Neural progenitor cell (in vitro differentiated cells): ENCODE measurements at places on chromosomes 5 and 9. TPM values are rescaled to one million over a fixed set of nuclear protein-coding genes. Genes with fewer than 3 reads are reported as not detected.
A peak's percentile ranks its signal among the peaks of the same experiment; 100 is the strongest.

- peak overlapping the region; percentile 23 for H3K4me3 ChIP-seq
- H3K27ac ChIP-seq = peak overlapping the region; percentile 90
- peaks cover 63% of the 10 kb centered on the region for H3K4me1 ChIP-seq
- H3K27me3 ChIP-seq = no peaks in the 10 kb centered on the region
- H3K36me3 ChIP-seq = peaks cover 5% of the 10 kb centered on the region
Measured at GRCh38 chr5:93299681-93300308, 281.2 kb downstream of the NR2F1-AS1 start.

DNA sequence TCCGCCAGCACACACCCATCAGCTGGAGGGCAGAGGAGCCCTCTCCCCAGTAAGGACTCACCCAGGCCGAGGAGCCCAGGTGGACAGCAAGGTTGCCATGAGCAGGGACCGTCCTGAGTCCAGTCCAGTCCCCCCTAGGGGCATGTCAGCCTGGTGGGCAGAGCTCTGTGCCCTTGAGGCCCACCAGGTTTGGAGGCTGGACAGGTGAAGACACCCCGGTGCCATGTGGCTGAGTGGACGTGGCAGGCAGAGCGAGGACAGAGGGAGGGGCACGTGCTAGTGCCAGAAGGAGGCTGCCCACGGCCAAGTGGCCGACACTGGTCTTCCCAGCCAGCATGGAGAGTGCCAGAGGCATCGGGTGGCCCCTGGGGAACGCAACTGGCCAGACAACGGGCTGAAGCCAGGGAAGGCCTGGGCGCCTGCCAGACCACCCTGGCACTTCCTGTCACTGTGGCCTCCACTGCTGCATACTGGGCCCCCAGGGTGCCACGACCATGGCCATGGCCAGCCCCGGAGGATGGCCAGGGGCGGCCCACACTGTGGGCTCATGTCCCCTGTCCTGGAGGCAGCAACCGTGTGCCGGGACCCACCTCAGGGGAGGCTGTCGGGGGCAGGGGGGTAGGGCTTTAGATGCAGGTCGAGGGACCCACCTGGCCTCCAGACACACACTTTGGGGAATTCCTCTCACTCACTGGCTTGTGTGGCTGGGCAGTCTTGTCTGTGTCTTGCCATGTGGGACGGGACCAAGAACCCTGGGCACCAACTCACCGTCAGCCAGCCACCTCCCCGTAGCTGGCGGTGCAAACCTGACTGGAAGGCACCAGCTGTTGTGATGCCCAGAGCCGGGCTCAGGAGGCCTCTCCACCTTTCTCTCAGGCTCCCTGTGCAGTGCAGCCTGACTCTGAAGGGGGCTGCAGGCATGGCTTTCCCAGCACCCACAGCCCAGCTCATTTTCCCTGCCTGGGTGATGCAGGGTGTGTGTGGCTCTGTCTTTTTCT is 42.3 kb upstream of the LPCAT1 start:
- no peak for DNase-seq
- no peak overlapping the region for H3K4me3 ChIP-seq
- peaks cover 8% of the 10 kb centered on the region for H3K4me1 ChIP-seq
- no peak overlapping the region for H3K27ac ChIP-seq

CCDC192 gene
- 2.7 TPM in 1 of 2 replicates, not detected in the other for total RNA-seq

DNA sequence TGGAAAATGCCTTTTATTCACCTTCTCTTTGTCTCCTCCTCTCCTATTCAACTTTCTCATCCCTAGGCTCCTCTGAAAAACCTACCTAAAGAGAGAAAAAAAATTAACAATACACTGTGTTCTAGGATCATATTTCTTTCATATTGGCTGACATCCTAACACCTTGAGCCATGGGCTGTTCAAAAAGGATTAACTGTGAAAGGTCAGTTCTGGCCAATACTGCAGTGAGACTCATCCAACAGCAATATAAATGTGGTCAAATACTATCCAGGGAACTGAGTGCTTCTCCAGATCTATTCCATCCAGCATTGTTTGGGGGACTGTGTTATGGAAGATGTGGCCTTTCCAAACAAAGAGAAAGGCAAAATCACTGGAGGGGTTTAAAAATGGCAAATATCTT is 131.1 kb upstream of the MOCS2 start:
- H3K4me1 ChIP-seq = no peaks in the 10 kb centered on the region
- no peaks in the 10 kb centered on the region for H3K36me3 ChIP-seq
- H3K4me3 ChIP-seq = no peak overlapping the region
- no peak for DNase-seq
- H3K27me3 ChIP-seq = no peaks in the 10 kb centered on the region

CCDC152 gene
- 11.8 and 23.9 TPM in 2 replicates for total RNA-seq

DNA sequence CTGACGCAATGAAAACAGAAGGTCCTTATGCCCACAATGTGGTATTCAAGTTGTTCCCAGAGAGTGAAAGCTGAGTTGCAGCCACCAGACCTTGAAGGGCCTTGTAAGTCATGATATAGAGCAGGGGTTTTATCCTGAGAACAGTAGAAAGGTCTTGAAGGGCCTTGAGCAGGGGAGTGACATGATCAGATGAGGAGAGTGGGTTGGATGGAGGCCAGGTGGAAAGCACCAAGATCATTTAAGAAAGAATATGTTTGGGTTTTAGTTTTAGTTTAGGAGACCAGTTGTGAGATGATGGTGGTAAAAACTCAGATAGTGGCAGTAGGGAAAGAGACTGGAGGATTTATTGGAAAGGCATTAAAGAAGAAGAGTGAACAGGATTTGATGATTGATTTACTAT is 5.9 kb downstream of the ITGA2 start:
- H3K27me3 ChIP-seq = peaks cover 12% of the 10 kb centered on the region
- H3K4me1 ChIP-seq = peaks cover 12% of the 10 kb centered on the region
- H3K27ac ChIP-seq = no peak overlapping the region
- H3K4me3 ChIP-seq = no peak overlapping the region

EPB41L4B gene
- total RNA-seq = 5.0 and 6.2 TPM in 2 replicates

DNA sequence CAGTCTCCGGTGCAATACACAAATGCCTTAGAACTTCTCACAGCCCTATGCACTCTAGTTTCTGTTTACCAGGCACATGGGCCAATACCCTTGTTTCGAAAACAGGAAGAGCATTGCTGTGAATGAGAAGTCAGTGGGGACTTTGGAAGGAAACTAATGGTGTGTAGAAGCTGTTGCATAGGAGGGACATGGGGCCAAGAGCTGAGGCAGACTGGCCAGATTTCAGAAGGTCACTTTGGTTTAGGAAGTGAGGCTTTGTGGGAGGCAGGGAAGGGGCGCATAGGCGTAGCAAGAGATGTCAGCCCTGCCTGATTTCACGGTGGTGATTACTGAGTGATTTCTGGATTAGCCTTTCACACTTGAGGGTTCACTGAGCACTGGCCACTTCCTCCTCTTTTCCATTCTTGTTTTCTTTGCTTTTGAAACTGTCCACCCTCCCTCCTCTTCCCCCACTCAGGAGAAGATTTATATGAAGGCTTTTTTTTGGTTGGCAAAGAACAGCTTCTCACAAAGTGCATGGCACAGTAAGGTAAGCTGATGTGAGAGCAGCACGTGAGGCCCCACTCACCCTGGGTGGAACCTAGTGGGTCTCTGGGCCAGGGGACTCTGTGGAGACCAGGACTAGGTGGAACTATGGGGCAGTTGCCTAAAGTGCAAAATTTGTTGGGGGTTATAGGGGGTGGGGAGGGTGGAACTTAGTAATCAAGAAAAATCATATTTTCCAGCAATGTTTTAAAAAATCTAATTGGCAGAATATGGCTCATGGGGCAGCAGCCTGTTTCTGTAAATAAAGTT is 6.1 kb upstream of the TMEM252 start:
- no peaks in the 10 kb centered on the region for H3K4me1 ChIP-seq
- H3K36me3 ChIP-seq = no peaks in the 10 kb centered on the region

DNA sequence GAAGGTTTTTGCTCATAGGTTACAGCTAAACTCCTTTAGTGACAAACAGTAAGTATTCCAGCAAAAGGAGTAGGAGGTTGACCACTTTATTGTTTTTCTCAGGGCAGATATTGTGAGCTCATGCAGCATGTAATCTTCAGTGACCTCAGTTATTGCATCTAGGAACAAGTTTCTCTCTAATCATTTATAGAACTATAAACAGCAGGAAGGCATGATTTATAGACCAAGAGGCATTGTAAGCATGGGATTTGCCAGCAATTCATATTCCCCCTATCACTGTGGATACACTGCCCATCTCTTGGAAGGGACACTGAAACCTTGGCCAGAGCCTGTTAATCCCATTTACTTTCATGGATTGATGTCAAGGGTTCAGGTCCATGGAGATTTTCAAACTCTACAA is 15.4 kb upstream of the FAM170A start:
- no peak overlapping the region for H3K4me3 ChIP-seq
- H3K4me1 ChIP-seq = peaks cover 14% of the 10 kb centered on the region
- no peak for DNase-seq
- no peaks in the 10 kb centered on the region for H3K27me3 ChIP-seq
- no peak overlapping the region for H3K27ac ChIP-seq

COL23A1 gene
- total RNA-seq = 1.3 TPM in 1 of 2 replicates, not detected in the other

- H3K4me1 ChIP-seq = no peaks in the 10 kb centered on the region
- no peak overlapping the region for H3K27ac ChIP-seq
- H3K27me3 ChIP-seq = no peaks in the 10 kb centered on the region
- DNase-seq = no peak
Measured at GRCh38 chr9:69689991-69690538, 17.9 kb upstream of the APBA1 start.

CMBL gene
- 11.3 and 11.6 TPM in 2 replicates for total RNA-seq

- no peak for DNase-seq
- no peak overlapping the region for H3K27ac ChIP-seq
- H3K36me3 ChIP-seq = no peaks in the 10 kb centered on the region
Measured at GRCh38 chr9:36924071-36924470, 110.0 kb downstream of the PAX5 start.

GRCh38 chr5:170464280-170465127 is 39.3 kb upstream of the KCNIP1 start:
- H3K4me1 ChIP-seq = no peaks in the 10 kb centered on the region
- no peaks in the 10 kb centered on the region for H3K36me3 ChIP-seq
- H3K4me3 ChIP-seq = no peak overlapping the region
- no peak for DNase-seq
- no peak overlapping the region for H3K27ac ChIP-seq

GRCh38 chr9:20838218-20838617 is 154.2 kb downstream of the FOCAD start:
- H3K4me1 ChIP-seq = peaks cover 27% of the 10 kb centered on the region
- DNase-seq = no peak
- H3K27ac ChIP-seq = no peak overlapping the region
- H3K36me3 ChIP-seq = peaks cover 6% of the 10 kb centered on the region

GRCh38 chr5:1737790-1738405 is 61.7 kb downstream of the MRPL36 start:
- H3K36me3 ChIP-seq = no peaks in the 10 kb centered on the region
- H3K4me1 ChIP-seq = no peaks in the 10 kb centered on the region
- no peak overlapping the region for H3K4me3 ChIP-seq
- H3K27ac ChIP-seq = no peak overlapping the region
- DNase-seq = peak; percentile 54
- H3K27me3 ChIP-seq = no peaks in the 10 kb centered on the region

CCDC69 gene
- 0.03 and 0.07 TPM in 2 replicates for total RNA-seq

TAF11L13 gene
- not detected in 2 replicates for total RNA-seq

- no peak for DNase-seq
- no peaks in the 10 kb centered on the region for H3K36me3 ChIP-seq
- H3K4me1 ChIP-seq = no peaks in the 10 kb centered on the region
- H3K27ac ChIP-seq = no peak overlapping the region
- H3K27me3 ChIP-seq = no peaks in the 10 kb centered on the region
- no peak overlapping the region for H3K4me3 ChIP-seq
Measured at GRCh38 chr5:39164016-39164415, 55.3 kb downstream of the FYB1 start.

DNA sequence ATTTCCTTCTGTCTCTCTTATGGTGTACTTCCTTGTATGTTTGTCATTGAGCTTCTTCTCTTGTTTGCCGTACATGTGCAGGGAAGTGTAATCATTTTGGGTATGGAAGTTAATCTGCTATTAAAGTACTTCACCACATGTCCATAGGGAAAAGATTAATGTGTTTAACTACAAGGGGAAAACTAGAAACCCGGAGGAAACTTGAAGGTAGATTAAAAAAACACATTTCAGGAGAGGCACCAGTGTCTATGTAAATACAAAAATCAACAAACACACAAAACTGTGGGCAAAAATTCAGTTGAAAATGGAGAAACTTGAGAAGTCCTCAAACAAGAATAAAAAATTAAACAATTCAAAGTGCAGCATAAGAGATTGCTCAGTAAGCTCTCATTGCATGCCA is 166.4 kb downstream of the PBX3 start:
- no peak overlapping the region for H3K4me3 ChIP-seq
- peaks cover 10% of the 10 kb centered on the region for H3K4me1 ChIP-seq
- no peak for DNase-seq
- H3K27ac ChIP-seq = no peak overlapping the region
- H3K27me3 ChIP-seq = no peaks in the 10 kb centered on the region

SLC6A3 gene
- total RNA-seq = 0.19 and 0.32 TPM in 2 replicates

- peaks cover 22% of the 10 kb centered on the region for H3K4me1 ChIP-seq
- H3K27me3 ChIP-seq = no peaks in the 10 kb centered on the region
- no peaks in the 10 kb centered on the region for H3K36me3 ChIP-seq
- no peak overlapping the region for H3K27ac ChIP-seq
- no peak for DNase-seq
Measured at GRCh38 chr5:81405126-81405891, 11.4 kb upstream of the ACOT12 start.

DNA sequence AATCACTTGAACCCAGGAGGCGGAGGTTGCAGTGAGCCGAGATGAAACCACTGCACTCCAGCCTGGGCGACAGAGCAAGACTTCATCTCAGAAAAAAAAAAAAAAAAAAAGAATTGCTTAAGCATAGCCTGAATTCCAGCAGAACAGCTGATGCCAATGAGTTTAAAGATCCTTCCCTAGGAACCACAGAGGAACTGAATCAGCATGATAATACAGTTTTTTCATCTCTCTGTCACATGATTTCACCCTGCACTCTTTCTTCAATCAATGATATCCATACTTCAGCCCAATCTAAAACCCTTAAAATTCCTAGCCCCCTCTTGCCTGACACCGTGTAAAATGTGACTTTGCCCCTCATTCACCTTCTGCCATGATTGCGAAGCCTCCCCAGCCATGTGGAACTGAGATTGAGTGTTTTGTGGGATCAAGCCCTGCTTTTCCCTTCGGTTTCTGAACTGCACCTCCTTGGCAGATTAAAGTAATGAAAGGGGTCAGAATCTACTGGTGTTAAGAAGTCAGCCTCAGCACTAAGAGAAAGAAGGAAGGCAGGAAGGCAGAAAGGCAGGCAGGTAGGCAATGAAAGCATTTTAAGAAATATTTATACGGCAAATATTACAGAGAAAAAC is 20.9 kb upstream of the DMXL1 start:
- no peak for DNase-seq
- H3K4me3 ChIP-seq = no peak overlapping the region
- no peaks in the 10 kb centered on the region for H3K36me3 ChIP-seq
- no peak overlapping the region for H3K27ac ChIP-seq

DNA sequence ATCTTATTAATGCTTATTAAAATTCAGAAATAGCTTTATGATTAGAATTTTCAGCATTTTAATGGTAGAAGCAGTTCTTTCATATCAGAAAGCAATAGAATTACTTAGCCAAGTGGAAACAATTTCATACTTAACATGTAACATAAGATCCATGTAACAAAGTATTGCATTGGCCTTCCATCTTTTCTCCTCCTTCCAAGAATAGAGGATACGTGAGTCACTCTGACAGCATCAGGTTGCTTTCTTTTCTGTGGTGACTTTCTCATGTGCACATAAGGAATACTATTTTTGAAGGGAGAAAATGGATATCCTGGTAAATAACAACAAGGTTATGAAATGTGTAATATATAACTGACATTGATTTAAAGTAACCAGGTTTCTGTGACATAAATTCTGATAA is 272.2 kb downstream of the ANXA1 start:
- H3K27me3 ChIP-seq = no peaks in the 10 kb centered on the region
- H3K27ac ChIP-seq = no peak overlapping the region
- H3K4me1 ChIP-seq = peaks cover 15% of the 10 kb centered on the region
- no peak overlapping the region for H3K4me3 ChIP-seq
- DNase-seq = no peak
